ENCODE measurements at places on chromosomes 4 and X. TPM values are rescaled to one million over a fixed set of nuclear protein-coding genes. Genes with fewer than 3 reads are reported as not detected.

- no peak for DNase-seq
- H3K27me3 ChIP-seq, result no peaks in the 10 kb centered on the region
- H3K4me1 ChIP-seq, result no peaks in the 10 kb centered on the region
Measured at GRCh38 chrX:141278306-141278705, 36.0 kb upstream of the SPANXC start.

ITGB1BP2 gene
- total RNA-seq, result 4.9 TPM

DNA sequence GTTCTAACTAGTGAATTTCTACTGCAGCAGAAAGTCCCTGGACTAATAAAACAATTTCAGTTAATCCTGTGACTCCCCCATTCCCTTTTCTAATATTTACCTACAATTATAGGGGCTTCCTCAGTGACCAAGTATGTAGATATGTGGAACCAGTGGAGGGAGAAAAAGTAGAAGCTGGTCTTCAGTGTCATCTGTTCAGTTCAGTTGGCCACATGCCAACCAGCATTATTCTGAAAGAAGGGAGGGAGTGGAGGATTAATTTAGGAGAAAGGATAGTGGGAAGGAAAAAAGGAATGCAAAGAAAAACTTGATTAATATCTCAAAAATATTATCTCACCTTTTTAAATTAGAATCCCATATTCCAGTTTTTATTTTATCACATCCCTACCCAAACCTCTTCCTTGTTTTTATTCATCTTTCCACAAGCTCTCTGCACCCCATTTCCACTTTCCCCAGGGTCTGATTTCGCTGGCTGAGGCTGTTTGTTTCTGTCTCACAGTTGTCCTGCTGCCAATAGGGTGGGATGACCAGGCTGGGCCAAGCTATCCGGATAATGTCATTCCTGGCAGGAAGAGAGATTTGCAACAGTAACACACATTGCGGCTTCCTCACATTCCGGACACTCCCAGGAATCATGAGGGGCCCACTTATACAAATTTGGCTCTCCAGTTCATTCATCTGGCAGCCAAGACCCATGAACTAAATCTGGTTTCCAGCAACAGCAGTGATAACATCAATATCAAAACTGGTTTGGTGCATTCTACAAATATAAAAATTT lies 24.6 kb upstream of the ANTXR2 start:
- no peak overlapping the region for H3K27ac ChIP-seq
- H3K4me1 ChIP-seq, result peaks cover 10% of the 10 kb centered on the region
- no peak for DNase-seq
- no peak overlapping the region for H3K4me3 ChIP-seq
- no peaks in the 10 kb centered on the region for H3K36me3 ChIP-seq

CYP4V2 gene
- total RNA-seq, result 6.2 TPM

- H3K27ac ChIP-seq, result no peak overlapping the region
- no peaks in the 10 kb centered on the region for H3K4me1 ChIP-seq
- no peaks in the 10 kb centered on the region for H3K36me3 ChIP-seq
- DNase-seq, result no peak
- H3K27me3 ChIP-seq, result no peaks in the 10 kb centered on the region
- H3K4me3 ChIP-seq, result no peak overlapping the region
Measured at GRCh38 chr4:127151941-127152340, 480.8 kb upstream of the INTU start.

GRCh38 chr4:56727150-56727549 lies 46.1 kb upstream of the HOPX start:
- no peaks in the 10 kb centered on the region for H3K36me3 ChIP-seq
- peaks cover 5% of the 10 kb centered on the region for H3K4me1 ChIP-seq
- H3K27me3 ChIP-seq, result no peaks in the 10 kb centered on the region
- H3K27ac ChIP-seq, result no peak overlapping the region
- no peak for DNase-seq
- H3K4me3 ChIP-seq, result no peak overlapping the region

DNA sequence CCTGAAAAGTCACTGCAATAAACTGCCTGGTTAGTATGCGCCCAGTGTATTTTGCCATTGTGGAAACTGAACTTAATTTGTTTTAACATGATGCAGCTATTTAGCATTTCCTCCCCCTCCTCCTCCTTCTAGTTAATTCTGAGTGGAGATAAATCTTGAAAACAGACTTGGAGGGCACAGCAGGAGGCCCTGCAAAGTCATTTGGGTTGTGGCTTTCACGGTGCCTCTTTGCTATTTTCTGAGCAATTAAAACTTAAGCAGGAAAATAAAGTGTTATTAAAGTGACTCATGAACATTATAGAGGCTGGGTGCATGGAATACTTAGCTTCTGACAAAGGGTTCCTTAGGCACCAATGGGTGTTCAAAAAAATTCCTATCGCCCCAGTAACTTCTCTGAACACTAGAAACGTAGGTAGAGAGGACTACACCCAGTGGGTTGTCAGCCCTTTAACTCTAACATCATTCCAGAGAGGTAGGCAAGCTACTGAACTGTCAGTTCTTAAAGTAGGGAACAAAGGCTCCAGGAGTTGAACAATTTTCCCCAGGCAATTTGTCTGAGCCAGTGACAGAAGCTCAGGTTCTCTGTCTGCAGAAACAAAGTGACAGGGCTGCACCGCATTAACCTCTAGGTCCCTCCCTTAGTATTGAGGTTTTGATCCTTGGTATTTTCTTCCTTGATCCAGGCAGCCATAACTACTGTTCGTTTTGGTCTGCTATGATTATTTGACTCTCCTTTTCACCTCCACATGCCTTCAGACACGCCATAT lies 158.3 kb upstream of the KIT start:
- no peak overlapping the region for H3K27ac ChIP-seq
- no peak for DNase-seq
- H3K4me3 ChIP-seq, result no peak overlapping the region
- no peaks in the 10 kb centered on the region for H3K27me3 ChIP-seq
- no peaks in the 10 kb centered on the region for H3K4me1 ChIP-seq
- no peaks in the 10 kb centered on the region for H3K36me3 ChIP-seq

DNA sequence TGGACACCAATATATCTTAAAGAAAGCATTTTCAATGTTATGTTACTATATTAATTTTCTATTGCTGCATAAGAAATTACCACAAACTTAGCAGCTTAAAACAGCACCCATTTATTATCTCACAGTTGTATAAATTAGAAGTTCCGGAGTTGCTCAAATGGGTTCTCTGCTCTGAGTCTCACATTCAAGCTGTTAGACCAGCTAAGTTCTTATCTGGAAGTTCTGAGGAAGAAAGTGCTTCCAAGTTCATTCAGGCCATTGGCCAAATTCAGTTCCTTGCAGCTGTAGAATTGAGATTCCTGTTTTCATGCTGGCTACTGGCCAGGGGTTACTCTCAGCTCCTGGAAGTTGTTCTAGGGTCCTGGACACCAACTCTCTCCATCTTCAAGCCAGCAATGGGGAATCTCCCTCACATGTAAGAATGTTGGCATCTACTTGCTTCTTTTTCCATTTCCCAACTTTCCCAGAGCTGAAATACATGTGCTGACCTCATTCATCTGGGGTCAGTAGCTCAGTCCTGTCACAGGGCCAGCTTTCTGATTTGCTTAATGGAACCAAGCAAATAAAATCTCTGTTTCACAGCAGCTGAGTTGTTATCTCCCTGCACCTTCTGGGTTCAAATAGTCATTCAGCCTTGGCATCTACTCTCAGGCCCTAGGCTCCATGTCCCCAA lies 99.6 kb upstream of the INTU start:
- DNase-seq, result no peak
- H3K4me3 ChIP-seq, result no peak overlapping the region
- no peaks in the 10 kb centered on the region for H3K4me1 ChIP-seq

MSL3 gene
- total RNA-seq, result 41.1 TPM

DNA sequence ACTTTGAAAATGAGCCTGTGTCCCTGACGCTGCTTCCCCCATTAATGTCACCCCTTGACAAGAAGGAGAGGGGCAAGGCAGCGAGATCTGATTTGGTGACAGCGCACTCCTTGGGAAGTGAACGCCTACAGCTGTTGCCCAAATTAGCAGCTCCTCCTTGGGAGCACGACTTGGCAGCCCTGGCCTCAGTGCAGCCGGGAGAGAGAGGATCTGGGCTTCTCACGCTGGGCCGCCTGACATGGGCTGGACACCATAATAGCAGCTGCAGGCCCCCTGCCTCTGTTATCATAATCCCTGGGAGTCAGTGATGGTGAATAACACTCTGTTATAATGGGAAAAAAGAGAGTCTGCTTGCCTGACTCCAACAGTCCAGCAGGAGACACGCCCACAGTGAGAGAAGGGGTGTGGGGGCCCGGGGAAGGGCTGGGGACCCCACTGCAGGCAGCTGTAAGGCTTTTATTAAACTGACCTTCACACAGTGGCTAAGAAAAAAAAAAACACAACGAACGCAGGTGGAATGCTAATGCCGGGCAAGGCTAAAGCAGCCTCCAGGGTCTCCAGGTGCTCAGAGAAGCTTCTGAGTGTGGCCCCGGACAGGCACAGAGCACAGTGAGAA lies 73.3 kb downstream of the PSAPL1 start:
- H3K4me1 ChIP-seq, result no peaks in the 10 kb centered on the region
- DNase-seq, result no peak
- H3K27ac ChIP-seq, result no peak overlapping the region
- H3K27me3 ChIP-seq, result no peaks in the 10 kb centered on the region

GRCh38 chr4:186936496-186937375 lies 213.1 kb upstream of the FAT1 start:
- no peak overlapping the region for H3K27ac ChIP-seq
- DNase-seq, result no peak
- no peaks in the 10 kb centered on the region for H3K27me3 ChIP-seq
- no peak overlapping the region for H3K4me3 ChIP-seq
- no peaks in the 10 kb centered on the region for H3K36me3 ChIP-seq

- no peak overlapping the region for H3K4me3 ChIP-seq
- DNase-seq, result no peak
- H3K36me3 ChIP-seq, result no peaks in the 10 kb centered on the region
- no peaks in the 10 kb centered on the region for H3K27me3 ChIP-seq
Measured at GRCh38 chr4:62161446-62161845, 961.3 kb downstream of the ADGRL3 start.

GRCh38 chrX:106170318-106170717 lies 2.2 kb downstream of the PWWP3B start:
- H3K36me3 ChIP-seq, result no peaks in the 10 kb centered on the region
- no peaks in the 10 kb centered on the region for H3K4me1 ChIP-seq
- H3K4me3 ChIP-seq, result no peak overlapping the region
- DNase-seq, result no peak
- H3K27ac ChIP-seq, result no peak overlapping the region
- H3K27me3 ChIP-seq, result no peaks in the 10 kb centered on the region

KCND1 gene
- 1.2 TPM for total RNA-seq

- H3K36me3 ChIP-seq, result no peaks in the 10 kb centered on the region
- H3K27me3 ChIP-seq, result no peaks in the 10 kb centered on the region
- no peak overlapping the region for H3K27ac ChIP-seq
- H3K4me1 ChIP-seq, result peaks cover 2% of the 10 kb centered on the region
- DNase-seq, result no peak
- H3K4me3 ChIP-seq, result no peak overlapping the region
Measured at GRCh38 chr4:98210281-98210680, 50.9 kb upstream of the RAP1GDS1 start.

ADH1B gene
- total RNA-seq, result not detected

- H3K27ac ChIP-seq, result no peak overlapping the region
- H3K4me1 ChIP-seq, result peaks cover 4% of the 10 kb centered on the region
- H3K36me3 ChIP-seq, result peaks cover 17% of the 10 kb centered on the region
- no peaks in the 10 kb centered on the region for H3K27me3 ChIP-seq
Measured at GRCh38 chr4:7006411-7006810, 36.8 kb upstream of the TADA2B start.

DNA sequence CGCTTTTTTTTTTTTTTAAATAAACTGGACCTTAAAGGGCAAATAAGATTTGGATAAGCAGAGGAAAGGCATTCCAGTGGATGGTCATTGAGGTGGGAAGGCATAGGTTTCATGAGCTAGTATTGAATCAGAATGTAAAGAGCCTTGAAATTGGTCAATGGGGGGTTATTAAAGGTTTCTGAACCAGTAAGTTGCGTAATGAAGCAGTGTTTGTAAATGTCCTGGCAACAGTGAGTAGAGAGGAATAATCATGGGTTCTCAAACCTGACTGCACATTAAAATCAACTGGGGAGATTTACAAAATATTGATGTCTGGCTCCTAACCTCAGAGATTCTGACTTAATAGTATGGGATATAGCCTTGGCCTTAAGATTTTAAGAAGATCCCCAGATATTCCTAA lies 23.2 kb upstream of the AMOT start:
- H3K27ac ChIP-seq, result no peak overlapping the region
- no peak overlapping the region for H3K4me3 ChIP-seq
- H3K27me3 ChIP-seq, result no peaks in the 10 kb centered on the region
- H3K36me3 ChIP-seq, result no peaks in the 10 kb centered on the region
- no peaks in the 10 kb centered on the region for H3K4me1 ChIP-seq
- no peak for DNase-seq

DNA sequence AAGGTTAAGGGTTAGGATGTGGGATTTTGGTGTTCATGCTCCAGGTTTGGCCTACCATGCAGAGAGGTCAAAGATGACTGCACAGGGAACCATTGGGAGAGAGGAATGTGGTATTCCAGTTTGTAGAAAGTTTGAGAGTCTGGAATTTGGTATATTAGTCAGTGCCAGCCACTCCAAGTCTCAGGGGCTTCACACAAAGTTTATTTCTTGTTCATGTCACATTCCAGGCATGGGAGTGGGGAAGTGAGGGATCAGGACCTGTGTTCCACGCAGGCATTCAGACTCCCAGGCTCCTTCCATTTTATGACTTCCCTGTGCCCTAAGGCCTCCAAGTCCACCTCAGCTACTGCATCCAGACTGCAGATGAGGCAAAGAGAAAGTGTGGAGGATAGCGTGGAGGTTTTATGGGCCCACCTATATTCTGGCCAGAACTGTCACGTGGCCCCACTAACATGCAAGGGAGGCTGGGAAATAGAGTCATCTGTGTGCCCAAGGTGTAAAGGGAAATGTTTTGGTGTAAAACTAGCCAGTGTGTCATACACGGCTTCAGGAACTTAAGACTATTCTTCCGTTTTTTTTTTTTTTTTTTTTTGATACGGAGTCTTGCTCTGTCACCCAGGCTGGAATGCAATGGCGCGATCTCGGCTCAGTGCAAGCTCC lies 140.6 kb upstream of the SCML1 start:
- H3K4me3 ChIP-seq, result no peak overlapping the region
- DNase-seq, result no peak
- H3K36me3 ChIP-seq, result peaks cover 4% of the 10 kb centered on the region
- H3K4me1 ChIP-seq, result peaks cover 16% of the 10 kb centered on the region
- H3K27ac ChIP-seq, result no peak overlapping the region

DNA sequence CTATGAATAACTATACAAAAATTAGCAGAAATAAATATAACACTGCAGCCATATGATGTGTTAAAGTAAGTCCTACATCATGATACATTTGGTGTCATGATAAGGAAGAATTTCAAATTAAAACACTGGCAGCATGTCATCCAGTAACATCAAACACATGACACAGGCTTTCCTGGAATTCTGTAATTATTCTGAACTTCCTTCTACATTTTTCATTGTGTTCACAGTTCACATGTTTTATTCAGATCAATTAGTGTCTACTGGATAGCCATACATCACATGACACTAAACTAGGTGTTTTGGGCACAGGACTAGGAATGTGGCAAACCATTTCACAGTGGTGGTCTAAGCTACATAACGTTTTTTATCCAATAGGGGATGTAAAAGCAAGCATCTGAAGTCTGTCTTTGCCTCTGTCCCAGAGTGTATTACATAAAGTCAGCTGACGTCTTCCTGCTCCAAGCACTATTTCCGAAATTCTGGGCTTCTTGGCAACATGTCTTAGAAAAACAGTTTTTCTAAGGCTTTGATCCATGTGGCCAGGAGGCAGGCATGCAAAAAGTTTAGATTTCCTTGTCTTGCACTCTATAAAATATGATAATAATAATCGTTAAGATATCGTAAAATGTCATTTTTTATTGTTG lies 707.9 kb downstream of the CENPC start:
- H3K4me1 ChIP-seq, result no peaks in the 10 kb centered on the region
- no peaks in the 10 kb centered on the region for H3K36me3 ChIP-seq
- no peak for DNase-seq
- no peak overlapping the region for H3K27ac ChIP-seq
- no peaks in the 10 kb centered on the region for H3K27me3 ChIP-seq
- H3K4me3 ChIP-seq, result no peak overlapping the region
